Stimulated activated CD8-positive, alpha-beta memory T cell treated with anti-CD3 and anti-CD28 coated beads, Interleukin-7, amount 100 ng/mL, for 24 hours (primary cell): ENCODE measurements at places on chromosomes 5 and 9.

DNA sequence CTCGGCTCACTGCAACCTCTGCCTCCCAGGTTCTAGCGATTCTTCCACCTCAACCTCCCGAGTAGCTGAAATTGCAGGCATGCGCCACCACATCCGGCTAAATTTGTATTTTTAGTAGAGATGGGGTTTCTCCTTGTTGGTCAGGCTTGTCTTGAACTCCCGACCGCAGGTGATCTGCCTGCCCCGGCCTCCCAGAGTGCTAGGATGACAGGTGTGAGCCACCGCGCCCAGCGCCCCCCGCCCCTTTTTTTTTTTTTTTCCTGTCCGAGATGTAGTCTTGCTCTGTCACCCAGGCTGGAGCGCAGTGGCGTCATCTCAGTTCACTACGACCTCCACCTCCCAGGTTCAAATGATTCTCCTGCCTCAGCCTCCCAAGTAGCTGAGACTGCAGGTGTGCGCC is 6.6 kb downstream of the ATP6V1G1 start:
- no peak for DNase-seq

GRCh38 chr5:169911448-169912212 is 68.7 kb downstream of the INSYN2B start:
- no peak for DNase-seq

GRCh38 chr9:127021664-127022363 is 100.6 kb downstream of the ANGPTL2 start:
- no peak for DNase-seq

DNA sequence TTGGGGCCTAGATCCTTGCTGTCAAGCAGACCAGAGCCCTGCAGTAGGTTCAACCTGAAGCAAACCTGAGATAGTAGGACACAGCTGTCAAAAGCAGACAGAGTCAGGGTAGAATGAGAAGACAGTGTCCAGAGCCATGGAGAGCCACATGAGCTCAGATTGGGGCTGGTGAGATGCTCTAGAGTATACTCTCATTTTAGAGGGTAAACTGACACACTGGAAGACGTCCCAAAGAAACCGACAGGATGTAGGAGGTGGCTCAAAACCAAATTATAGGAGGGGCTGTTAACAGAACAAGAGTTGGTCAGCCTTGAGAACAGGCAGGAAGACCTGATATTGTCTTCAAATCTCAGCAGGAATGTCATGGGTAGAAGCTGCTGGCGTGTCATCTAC is 11.5 kb downstream of the CCDC69 start:
- DNase-seq: no peak

DNA sequence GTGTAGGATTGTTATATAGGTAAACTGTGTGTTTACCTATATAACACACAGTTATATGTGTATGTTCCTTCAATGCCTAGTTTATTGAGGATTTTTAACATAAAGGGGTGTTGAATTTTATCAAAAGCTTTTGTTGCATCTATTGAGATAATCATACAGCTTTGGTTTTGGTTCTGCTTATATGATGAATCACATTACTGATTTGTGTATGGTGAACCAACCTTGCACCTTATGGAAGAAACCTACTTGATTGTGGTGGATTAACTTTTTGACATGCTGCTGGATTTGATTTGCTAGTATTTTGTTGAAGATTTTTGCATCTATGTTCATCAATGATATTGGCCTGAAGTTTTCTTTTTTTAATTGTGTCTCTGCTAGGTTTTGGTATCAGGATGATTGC is 194.9 kb downstream of the TMEM167A start:
- no peak for DNase-seq

DNA sequence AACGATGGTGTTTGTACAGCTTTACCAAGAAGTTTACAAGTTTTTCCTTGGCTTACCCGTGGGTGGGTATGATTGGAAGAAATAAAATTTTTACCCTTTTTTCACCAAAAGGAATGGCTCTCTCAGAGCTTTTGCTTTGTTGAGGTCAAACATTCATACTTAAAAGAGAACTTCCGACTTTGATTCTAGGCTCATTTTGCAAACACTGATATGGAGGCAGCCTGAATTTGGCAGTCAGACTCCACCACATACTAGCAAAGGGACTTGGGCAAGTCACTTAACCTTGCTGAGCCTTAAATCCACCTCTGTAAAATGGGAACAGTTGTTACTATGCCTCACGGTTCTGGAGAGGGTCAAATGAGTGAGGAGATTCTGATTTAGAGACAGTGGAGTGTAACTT is 153.5 kb downstream of the PRKACG start:
- DNase-seq: no peak

- DNase-seq: no peak
Measured at GRCh38 chr9:135736272-135736978, 34.4 kb downstream of the KCNT1 start.

DNA sequence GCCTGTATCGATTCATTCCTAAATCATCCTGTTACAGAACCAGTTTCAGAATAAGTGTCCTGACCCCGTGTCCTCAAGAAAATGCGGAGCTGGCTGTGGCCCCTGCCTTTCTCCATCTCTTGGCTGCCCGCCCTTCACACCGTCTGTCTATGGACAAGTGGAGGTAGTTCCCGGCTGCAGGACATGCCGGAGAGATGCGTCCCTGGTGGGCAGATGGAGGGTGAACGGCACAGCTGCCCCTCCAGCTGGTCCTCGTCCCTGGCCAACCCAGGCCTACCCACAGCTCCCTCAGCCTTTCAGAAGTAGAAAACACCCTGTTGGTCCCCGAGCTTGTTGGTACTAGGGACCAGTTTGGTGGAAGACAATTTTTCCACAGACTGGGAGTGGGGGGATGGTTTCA is 14.8 kb upstream of the EXOC3 start:
- DNase-seq: no peak

GRCh38 chr9:95090023-95090791 is 227.3 kb downstream of the FANCC start:
- no peak for DNase-seq

GRCh38 chr5:177484902-177485549 is 11.6 kb upstream of the DBN1 start:
- DNase-seq: no peak

GRCh38 chr9:128203707-128204551 is 750 bp downstream of the DNM1 start:
- no peak for DNase-seq

DNA sequence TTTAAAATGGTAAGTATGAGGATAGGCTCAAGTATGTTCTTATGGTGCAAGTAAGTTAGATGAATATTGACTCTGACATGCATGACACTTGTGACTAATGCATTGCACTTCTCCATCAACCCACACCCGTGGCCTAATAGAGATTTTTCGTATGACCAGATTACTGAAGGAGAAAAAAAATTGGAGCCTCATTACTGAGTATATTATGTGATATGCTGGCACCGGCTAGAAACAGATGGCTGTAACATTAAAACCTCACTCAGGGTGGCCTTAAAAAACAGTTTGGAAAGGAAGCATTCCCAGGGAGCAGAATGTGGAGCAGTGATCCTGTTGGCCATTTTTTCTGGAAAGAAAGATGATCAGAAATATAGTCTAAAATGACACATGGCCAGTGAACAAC is 766.4 kb downstream of the PRELID2 start:
- no peak for DNase-seq

GRCh38 chr9:25658571-25658970 is 19.7 kb downstream of the TUSC1 start:
- DNase-seq: no peak

DNA sequence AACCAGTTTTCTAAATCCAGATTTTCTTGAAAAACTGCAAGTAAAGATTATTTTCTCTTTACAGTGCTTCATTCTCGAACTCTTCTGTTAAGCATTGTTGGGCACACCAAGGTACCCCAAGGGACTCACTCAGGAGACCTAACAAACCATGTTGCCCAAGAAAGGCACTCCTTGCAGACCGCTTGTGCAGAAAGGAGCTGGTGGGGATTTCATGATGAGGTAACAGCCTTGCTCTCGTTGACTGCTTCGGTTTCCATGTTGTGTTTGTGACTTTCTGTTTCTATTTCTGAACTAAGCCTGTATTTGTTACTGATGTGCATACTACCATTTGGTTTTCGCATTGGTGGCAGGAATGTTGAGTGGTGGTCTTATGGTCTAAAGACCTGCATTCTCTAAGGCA is 266.6 kb upstream of the DAP start:
- no peak for DNase-seq

DNA sequence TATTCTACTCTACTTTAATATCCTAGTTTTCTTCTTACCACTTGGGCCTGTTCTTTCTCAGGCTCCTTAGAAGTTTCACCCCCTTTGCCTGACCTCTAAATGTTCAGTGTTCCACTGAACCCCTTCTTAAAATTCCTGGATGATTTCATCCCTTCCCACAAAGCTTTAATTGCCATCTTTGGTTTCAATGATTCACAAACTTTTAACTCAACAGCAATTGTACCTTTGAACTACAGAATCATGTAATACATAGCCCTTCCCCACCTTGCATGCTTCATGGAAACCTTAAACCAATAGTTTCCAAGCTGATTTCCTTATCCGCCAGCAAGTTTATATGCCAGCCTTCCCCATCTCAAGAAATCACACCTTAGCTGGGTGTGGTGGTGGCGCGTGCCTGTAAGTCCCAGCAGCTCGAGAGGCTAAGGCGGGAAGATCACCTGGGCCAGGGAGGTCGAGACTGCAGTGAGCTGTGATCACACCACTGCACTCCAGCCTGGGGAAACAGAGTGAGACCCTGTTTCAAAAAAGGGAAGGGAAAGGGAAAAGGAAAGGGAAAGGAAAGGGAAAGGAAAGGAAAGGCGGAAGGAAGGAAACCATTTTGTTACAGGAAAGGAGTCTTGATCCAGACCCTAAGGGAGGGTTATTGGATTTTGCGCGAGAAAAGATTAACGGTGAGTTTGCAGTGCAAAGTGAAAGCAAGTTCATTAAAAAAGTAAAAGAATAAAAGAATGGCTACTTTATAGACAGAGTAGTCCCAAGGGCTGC is 1023.7 kb upstream of the DMAC1 start:
- no peak for DNase-seq

DNA sequence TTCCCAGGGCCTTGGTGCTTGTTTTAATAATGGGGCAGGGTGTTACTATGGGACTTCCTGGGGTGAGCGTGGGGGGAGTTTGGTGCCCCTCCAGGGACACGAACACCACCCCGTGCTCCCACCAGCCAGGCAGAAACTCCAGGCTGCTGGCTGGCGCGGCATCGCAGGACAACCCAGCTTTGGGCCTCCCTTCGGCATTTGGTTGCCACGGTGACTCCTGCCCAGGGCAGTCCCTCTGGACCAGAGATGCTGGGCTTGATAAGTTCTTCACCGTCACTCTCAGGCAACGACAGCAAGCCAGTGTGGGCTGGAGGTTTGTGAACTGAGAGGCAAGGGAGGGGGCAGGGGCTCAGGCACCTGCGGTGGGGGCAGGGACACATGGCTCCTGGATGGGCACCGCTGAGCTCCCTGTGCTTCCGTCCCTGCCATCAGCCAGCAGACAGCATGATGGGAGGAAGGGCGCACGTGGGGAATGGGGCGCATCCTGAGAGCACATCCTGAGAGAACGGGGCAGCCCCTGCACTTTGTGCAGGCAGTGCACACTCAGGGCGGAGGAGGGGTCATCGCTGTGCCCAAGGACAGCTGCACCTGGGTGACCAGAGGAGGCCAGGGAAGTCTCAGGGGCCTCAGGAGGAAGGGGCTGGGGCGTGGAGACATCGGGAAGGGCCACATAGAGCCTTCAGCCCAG is 116.4 kb downstream of the RXRA start:
- DNase-seq: no peak

- DNase-seq: no peak
Measured at GRCh38 chr5:25056836-25057235, 412.1 kb upstream of the CDH10 start.

DNA sequence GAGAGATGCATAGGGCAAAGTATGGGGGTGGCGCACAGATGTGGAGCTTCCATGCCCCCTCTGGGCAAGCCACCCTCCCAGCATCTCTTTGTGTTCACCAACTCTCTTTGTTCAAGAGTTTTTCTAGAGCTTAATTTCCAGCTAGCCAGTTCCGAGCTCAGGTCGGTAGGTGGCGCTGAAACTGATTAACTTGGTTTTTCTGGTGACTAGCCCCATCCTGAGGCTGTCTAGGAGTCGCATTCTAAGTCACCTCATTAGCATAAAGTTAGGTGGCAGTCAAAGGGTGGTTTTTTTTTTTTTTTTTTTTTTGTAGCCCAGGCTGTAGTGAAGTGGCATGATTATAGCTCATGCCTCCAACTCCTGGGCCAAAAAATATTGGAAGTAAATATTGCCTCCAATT is 476.4 kb downstream of the KDM4C start:
- peak; percentile 16 for DNase-seq

- DNase-seq: no peak
Measured at GRCh38 chr5:77156379-77156778, 54.1 kb upstream of the PDE8B start.

DNA sequence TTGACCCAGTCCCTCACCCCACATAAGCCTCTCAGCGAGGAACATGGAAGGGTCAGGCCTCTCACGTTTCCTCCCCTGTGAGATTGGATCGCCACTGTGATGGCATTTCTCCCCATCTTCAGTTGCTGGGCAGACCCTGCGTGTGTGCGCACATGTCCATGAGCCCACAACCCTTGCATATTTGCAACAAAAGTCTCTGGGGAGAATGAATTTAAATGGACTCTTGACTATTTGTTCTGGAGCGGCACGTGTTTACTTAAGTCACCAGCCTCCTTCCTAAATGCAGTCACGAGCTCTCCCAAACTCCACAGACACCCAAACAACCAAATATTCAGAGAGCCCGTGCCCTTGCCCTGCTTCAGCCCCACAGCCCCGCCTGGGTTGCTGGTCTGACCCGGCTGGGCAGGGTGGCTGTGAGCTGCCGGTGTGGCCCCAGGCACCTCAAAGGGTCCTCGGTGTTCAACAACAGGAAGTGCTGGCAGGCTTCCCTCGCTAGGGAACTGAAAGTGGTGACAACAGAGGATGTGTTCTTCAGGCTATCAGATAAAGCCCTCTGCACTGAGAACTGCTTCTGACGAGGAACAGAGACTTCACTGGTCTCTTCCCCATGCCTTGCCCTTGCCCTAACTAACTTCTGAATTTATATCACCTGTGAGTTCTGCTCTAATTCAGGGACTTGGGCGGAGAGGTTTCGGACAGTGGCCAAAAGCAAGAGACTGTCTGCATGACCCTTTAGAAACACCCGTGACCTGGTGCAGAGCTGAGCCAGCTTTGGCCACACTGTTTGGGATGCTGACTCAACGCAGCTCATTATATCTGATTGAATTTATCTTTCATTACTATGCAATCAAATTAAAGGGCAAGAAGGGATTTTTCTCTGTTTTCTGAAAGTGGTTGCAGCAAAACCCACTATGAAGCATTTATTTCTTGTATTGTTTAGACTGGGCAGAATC is 19.2 kb upstream of the CD180 start:
- DNase-seq: peak; percentile 21

DNA sequence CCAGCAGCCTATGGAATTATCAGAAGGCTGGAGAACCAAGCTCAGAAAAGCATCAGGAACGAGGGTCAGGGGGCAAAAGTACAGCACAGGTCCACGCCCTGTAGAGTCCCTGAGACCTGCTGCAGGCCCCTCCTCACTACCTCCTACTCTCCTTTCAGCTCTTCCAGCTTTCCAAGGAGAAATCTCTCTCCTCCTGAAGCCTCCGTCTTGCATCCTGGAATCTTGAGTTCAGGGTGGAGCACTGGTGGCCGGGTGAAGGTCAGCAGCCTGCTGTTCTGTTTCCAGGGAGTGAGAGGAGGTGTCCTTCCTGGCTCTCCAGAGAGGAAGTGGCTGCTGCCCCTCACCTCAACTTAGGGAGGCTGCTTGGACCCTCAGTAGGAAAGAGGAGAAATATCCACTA is 342.3 kb downstream of the ZSWIM6 start:
- no peak for DNase-seq

- no peak for DNase-seq
Measured at GRCh38 chr5:102278231-102278630, 17.9 kb downstream of the SLCO4C1 start.
